ENCODE measurements at places on chromosomes 16 and 17.

- DNase-seq, result no peak
Measured at GRCh38 chr16:62676306-62676705, 640.1 kb upstream of the CDH8 start.

DNA sequence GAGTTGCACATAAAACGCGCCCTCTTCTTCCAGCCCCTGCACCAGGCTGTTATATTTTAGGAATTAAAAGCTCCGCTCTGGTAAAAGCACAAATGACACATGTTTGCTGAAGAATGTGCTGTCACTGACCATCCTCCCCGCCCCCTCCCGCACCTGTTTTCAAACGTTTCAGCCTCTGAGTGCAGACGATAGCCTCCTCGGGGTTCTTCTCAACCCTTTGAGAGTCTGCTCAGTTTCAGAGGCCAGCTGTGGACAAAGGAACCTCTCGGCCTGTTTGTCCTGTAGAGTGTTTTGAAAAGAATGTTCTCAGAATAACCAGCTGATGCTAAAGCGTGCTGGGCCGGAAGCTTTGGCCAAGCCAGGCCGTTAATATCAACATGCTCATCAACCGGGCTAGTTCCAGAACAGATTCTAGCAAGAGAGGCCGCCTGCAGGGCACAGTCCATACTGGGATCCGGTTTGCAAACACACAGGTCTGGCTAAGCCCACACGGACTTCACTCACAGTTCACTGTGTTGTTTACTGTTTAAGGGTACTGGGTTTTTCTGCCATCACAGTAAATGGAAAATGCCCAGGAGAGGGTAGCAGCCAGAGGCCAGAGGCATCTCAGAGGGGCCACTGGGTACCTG lies 6.4 kb upstream of the CACNG4 start:
- no peak for DNase-seq

- DNase-seq, result no peak
Measured at GRCh38 chr17:74780443-74781238, 4.5 kb upstream of the NAT9 start.

DNA sequence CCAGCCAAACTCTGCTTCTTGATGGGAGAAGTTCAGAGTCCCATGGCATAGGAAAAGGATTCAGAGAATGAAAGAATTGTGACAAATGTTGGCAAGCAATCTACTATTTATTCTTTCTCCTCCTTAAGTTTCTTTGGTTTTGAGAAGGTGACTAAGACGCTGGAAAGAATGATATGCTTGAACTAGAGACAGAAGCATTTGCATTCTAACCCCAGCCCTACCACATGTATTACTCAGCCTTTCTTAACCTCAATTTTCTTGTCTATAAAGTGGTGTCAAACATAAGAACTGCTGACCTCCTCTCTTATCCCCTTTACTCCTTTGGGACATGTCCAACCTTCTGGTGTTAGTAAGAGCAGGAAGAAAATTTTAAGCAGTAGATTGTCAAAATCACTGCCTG lies 124.7 kb downstream of the HS3ST2 start:
- no peak for DNase-seq

- DNase-seq, result no peak
Measured at GRCh38 chr17:17935321-17936271, 36.6 kb downstream of the TOM1L2 start.

- peak; percentile 50 for DNase-seq
Measured at GRCh38 chr16:46929378-46930332, 43.8 kb downstream of the DNAJA2 start.

GRCh38 chr17:71936977-71937376 lies 183.8 kb upstream of the SOX9 start:
- DNase-seq, result no peak

DNA sequence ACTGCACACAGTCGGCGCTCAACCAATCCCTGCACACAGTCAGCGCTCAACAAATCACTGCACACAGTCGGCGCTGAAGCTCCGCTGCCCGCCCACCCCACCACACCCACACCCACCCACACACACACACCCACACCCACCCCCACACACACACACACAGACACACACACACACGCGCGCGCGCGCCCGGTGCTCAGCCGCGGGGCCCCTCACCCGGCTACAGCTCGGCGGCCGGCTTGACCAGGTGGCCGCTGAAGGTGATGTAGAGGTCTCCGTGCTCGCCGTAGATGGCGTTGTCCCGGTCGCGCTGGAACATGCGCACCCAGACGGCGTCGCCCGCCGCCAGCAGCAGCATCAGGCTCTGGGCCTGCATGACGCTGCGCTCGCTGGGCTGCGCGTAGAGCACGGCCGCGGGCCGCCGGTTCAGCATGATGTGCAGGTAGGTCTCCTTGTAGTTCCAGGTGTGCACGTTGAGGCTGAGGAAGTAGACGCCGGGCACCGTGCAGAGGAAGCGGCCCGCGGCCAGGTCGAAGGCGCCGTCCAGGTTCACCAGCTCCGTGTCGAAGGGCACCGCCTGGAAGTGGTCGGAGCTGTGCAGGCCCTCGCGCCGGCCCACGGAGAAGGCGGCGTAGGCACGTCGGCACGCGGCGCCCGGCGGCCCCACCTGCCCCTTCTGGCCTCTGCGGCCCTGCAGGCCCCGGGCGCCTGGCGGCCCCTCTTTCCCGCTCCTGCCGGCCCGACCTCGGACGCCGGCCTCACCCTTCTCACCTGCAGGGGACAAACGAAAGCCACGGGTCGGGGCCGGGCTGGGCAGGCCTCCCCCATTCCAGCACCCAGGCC lies 2.5 kb downstream of the C1QTNF8 start:
- DNase-seq, result no peak

DNA sequence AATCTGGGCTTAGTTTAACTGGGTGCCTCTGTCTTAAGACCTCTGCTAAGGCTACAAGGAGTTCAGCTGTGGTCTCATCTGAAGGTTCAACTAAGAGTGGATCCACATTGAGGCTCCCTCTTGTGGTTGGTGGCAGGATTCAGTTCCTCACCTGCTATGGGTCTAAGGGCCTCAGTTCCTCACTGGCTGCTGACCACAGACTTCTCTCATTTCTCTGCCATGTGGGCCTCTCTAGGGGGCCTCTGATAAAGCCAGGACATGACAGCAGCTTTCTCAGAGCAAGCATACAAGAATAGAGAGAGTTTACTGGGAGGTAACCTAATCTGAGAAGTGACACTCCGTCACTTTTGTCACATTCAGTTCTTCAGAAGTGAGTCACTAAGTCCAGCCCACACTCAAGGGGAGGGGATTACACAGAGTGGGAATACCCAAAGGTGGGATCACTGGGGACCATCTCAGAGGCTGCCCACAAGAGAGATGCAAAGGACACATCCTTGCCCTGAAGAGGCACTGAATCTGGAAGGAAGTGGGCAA lies 19.2 kb upstream of the ABAT start:
- no peak for DNase-seq

DNA sequence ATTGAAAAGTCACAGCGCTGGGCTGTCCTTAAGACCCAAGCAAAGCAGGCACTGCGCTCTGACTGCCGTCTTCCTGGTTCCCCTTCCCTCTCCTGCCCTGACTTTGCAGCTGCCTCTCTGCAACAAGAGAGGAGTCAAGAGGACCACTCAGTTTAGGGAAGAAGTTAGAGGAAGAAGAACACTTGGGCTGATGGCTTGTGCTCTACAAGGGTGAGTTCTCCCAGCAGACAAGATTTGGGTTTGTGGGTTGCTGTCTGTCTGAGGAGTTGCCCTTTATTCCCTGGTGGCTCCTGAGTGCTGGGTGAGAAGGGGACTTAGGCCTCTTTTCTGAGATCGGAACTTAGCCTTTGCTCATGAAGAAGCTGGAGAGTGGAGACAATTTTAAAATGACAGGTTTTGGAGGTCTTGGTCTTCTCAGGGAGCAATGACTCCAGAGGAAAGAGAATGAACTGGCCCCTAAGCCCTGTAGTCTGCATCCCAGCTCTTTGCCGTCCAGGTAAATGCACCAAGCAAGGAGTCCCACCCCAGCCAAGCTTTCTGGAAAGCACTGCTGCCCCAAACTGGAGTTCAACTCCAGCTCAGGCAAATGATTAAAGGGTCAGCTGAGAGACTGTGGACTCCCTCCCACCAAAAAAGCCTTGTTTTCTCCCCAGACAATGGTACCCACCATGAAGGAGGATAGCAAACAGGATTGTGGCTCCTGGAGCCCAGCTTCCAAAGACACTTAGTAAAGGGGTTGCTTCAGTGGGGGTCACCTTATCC lies 2.7 kb upstream of the HOXB9 start:
- no peak for DNase-seq

GRCh38 chr16:2490190-2491105 lies 15.5 kb downstream of the TBC1D24 start:
- no peak for DNase-seq

- no peak for DNase-seq
Measured at GRCh38 chr17:60743282-60743681, 65.6 kb downstream of the BCAS3 start.

DNA sequence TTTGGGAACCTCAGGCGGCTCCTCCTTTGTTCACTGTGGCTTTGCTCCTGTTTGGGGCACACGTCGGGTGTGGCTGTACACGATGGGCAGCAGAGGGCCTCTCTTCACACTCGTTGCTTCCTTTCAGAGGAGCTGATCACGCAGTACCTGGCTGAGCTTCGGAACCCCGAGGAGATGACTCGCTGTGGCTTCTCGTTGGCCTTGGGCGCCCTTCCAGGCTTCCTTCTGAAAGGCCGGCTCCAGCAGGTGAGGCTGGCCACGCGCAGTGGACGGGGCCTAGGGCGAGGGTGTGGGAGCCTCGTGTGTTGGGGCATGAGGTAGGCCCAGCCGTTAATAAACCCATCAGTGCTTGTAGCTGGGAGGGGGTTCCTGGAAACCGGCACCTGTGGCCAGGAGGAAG lies 85.0 kb upstream of the ZNF750 start:
- no peak for DNase-seq

DNA sequence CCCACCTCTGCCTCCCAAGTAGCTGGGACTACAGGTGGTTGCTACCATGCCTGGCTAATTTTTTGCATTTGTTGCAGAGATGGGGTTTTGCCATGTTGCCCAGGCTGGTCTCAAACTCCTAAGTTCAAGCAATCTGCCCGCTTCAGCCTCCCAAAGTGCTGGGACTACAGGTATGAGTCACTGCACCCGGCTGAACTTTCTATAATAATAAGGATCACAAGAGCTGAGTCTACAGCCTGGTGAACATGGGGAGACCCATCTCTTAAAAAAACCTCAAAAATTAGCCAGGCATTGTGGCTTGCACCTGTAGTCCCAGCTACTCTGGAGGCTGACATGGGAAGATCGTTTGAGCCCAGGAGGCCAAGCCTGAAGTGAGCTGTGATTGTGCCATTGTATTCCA lies 53.5 kb downstream of the WDR59 start:
- DNase-seq, result no peak

DNA sequence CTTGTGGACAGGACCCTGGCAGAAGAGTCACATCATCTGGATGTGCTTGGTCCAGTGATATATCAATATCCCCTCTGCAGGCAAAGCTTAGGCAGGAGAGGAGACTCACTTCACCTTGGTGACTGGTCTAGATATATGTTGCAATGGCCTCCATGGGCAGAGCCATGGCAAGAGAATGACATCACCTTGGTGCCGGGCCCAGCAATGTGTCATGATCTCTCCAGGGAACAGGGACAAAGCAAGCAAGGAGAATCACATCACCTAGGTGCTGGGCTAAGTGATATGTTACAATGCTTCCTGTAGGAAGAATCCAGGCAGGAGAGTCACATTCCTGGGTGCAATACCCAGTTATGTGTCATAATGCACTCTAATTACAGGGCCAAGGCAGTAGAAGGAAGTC lies 2106.2 kb downstream of the TP53TG3F start:
- no peak for DNase-seq

- DNase-seq, result no peak
Measured at GRCh38 chr17:81621494-81622130, 15.3 kb downstream of the NPLOC4 start.

GRCh38 chr17:43043307-43043706 lies 18.3 kb downstream of the RND2 start:
- no peak for DNase-seq

- DNase-seq, result no peak
Measured at GRCh38 chr16:14409563-14409962, 220.5 kb downstream of the PARN start.

DNA sequence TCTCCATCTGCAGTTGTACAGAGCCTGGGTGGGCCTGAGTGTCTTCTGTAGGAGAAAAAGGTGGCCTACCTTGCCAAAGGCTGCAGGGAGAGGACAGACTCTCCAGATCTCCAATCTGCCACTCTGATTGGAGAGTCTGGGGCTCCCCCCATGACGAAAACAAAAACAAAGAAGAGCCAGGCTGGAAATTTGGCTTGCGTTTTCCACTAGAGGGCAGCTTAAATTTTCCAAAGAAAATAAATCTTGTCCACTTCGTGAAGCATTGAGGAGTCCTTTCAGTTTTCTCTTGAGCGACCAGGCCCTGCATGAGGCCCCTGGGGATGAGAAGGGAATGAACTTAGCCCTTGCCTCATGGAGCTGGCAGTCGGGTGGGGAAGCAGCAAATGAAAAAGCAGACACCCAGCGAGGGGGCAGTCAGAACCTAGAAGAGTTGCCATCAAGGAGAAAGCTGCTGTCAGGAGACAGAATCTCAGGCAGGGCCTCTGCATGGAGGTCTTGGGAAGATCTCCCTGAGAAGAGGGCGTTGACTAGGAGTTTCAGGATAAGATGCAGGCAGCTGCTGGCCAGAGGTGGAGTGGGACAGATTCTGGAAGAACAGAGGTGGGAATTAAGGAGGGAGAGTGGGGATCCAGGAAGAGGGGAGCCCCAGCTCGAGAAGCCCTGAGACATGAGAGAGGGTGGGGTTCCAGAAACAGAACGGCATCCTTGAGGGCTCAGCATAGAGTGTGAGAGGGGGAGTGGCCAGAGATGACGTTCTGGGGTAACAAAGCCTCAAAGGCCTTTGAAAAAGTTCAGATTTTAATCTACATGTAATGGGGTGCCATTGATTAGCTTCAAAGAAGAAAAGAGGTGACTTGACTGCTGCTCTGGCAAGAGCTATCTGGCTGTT lies 8.4 kb upstream of the SHCBP1 start:
- no peak for DNase-seq

DNA sequence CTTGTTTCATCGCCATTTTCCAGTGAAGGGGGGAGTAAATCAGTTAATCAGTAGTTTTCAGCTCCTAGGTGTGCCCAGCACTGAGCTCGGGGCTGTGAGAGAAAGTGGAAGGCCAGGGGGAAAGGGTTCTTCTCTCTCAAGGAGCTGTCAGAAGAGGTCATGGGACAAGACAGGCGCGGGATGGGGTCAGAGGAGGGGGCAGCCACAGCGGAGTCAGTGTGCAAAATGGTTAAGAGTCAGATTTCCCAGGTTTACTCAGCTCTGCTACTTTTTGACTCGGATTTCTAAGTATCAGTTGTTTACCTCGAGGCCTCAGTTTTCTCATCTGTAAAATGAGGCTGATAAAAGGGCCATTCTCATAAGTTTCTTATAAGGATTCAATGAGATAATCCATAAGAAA lies 4.3 kb upstream of the XYLT1 start:
- no peak for DNase-seq

- DNase-seq, result no peak
Measured at GRCh38 chr16:80105160-80105559, 435.6 kb upstream of the DYNLRB2 start.
